Stimulated activated naive CD8-positive, alpha-beta T cell treated with anti-CD3 and anti-CD28 coated beads, Interleukin-15, amount 100 ng/mL, for 72 hours (primary cell): ENCODE measurements at places on chromosomes 16 and 17.
A peak's percentile ranks its signal among the peaks of the same experiment; 100 is the strongest.

- no peak for DNase-seq
Observed at GRCh38 chr16:20002936-20003335, 70.8 kb downstream of the GPR139 start.

- no peak for DNase-seq
Observed at GRCh38 chr16:47731252-47731651, 270.1 kb downstream of the PHKB start.

DNA sequence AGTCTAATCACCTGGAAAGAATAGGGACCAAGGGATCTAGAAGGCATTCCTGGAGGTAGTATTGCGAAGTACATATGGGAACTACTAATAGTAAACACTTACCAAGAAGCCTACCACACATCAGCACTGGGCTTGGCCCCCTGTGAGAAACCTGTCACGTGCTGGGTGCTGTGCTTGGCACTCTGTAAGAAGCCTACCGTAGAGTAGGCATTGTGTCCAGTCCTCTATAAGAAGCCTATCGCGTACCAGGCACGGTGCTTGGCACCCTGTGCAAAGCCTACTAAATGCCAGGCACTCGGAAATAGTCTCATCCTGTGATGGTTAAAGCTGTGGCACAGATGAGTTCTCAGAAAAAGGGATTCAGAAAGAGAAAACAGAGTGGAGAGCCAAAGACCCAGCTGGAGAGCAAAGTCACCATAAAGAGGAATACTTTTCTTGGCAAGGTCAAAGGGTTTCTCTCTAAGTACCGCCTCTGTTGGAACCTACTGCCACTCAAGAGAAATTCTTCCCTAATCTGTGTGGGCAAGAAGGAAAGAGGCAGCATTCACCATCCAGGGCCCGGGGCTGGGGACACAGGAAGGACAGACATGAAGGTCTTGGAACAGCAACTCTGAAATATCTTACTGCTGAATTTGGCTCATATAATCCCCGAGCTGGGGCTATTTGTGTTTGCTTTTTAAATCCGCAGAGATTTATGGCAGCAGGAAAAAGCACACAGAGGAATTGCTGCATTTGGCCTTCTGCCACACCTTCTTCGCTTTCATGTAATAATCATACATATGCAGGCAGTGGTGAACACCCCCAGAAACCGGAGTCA is 81.8 kb downstream of the VAT1L start:
- no peak for DNase-seq

DNA sequence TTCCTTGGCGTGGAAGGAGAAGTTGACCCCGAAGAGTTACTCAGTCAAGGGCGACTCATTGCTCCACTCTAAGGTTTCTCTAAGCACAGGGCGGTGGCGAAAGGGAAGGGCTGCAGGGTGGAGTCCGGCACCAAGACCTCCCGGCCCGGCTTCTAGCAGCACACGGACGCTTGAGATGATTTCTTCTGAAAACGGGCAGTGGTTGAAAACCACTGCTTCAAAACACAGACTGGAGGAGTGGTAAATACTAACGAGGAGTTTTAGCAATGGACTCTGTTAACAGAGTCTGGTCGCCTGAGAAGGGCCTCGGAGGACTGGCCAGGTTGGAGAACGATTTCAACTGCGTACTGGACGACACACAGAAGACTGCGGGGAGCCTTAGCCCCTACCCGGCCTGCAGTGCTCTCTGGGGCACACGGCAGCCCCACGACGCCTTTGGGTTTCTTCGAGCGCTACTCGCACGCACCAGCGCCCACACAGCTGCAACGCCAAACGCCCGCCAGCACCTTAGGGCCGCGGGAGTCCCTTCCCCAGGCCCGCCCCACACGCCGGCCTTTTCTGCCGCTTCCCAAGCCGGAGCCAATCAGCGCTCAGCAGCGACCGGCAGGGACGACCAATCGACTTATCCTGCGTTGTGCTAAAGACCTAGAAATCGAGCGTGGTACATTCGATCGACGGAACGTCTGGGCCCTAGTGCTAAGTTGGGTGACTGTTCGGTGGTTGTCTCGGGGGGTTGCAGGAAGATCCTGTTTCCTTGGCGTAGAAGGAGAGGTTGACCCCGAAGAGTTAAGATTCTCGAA is 14.4 kb upstream of the CA4 start:
- peak; percentile 90 for DNase-seq

- DNase-seq = no peak
Observed at GRCh38 chr17:4008441-4009185, 44.4 kb upstream of the ATP2A3 start.

DNA sequence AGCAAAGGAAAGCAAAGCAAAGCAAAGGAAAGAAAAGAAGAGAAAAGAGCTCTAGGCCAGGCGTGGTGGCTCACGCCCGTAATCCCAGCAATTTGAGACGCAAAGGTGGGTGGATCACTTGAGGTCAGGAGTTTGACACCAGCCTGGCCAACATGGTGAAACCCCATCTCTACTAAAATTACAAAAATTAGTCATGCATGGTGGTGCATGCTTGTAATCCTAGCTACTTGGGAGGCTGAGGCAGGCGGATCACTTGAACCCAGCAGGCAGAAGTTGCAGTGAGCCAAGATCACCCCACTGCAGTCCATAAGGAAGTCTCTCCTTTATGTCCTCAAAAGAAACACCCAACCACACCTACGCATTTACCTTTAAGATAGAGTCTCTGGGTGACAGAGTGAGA is 70.1 kb downstream of the ADAMTS18 start:
- no peak for DNase-seq
